Fibroblast of skin of right biceps (primary cell): ENCODE measurements at places on chromosomes 5 and 9.

- DNase-seq = peak; percentile 3
Observed at GRCh38 chr5:114296191-114296590, 65.7 kb upstream of the KCNN2 start.

DNA sequence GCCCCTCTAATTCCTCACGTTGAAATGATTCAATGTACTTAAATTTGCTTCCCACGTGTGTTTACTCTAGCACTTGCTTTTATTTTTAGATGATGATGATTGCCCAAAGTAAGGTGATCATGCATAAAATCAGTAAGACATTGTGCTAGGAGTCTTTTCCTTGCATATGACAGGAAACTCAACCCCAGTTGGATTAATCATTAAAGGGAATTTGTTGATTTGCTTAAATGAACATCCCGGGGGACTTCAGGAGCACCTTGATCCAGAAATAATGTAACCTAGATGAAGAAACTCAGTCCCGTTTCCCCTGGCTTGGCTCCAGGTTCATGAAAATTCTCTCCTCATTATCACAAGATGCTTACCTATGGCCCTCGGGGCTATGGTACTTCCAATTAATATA lies 106.1 kb upstream of the STC2 start:
- no peak for DNase-seq

- DNase-seq = peak; percentile 75
Observed at GRCh38 chr9:80651044-80651443, 1038.3 kb downstream of the TLE1 start.

DNA sequence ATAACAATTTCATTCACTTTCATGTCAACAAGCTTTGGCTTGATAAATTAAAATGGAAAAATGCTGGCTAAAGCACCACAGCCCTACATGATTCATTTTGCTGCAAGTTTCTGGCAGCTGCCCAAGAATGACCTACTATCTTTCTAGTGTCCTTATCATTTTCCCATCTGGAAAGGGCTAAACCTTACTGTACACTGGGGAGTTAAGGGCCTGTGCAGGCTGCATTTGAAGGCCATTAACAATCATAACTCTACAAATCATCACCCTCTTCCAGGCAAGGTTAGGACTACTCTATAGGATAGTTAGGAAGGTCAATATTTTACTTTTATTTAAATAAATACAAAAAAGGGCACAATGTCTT lies 579.7 kb upstream of the ZNF608 start:
- peak; percentile 90 for DNase-seq

DNA sequence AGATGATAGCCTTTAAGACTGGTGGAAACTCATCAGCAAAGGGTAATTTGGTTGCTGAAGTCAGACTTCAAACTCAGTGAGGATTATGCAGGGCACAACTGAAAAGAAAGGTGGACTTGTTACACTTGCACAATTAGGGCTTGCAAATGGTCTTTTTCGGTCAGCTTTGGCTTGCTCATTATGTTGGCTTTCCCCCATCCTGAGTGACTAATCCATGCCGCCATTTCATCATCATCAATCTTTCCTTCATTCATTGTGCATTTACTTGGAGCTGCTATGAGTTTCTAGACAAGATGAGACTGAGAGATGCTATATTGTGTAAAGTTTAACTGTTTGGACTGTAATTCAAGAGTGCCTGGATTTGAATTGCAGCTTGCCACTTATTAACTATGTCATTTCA lies 134.8 kb upstream of the PPP1R2B start:
- peak; percentile 18 for DNase-seq

DNA sequence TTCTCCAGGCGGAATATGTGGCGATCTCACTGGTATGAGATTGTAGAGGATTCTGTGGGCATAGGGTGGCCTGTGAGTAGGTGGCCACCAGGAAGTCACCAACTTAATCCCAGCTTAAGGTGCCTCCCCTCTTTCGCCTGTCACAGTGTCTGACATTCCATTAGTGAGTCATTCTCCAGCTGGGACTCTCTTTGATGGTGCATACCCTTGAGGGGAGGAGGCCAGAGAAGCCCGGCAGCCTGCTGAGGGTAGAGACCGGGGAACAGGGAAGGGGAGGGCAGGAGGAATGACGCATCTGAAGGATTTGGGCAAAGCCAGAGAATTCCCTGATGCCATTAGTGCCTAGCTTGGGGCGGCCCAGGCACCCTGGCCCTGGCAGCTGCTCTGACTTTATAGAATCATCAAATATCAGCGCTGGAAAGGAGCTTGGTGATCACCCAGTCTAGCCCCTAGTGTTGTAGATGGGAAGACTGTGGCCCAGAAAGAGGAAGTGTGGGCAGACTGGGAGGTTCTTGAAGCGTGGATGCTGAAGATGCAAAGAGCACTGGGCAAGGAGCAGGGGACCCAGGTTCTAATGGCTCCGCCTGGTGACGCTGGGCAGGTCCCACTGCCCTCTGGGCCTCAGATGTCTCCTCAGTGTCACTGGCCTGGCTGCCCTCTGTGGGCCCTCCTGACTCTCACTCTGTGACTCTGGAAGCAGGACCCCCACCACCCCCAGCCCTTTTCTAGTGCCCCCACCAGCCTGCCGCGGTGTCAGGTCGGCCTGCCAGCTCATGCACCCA lies 41.4 kb downstream of the DAB2IP start:
- peak; percentile 74 for DNase-seq

- DNase-seq = no peak
Observed at GRCh38 chr5:66180282-66181155, 36.4 kb downstream of the SREK1 start.

- no peak for DNase-seq
Observed at GRCh38 chr5:170614065-170614490, 110.3 kb downstream of the KCNIP1 start.

DNA sequence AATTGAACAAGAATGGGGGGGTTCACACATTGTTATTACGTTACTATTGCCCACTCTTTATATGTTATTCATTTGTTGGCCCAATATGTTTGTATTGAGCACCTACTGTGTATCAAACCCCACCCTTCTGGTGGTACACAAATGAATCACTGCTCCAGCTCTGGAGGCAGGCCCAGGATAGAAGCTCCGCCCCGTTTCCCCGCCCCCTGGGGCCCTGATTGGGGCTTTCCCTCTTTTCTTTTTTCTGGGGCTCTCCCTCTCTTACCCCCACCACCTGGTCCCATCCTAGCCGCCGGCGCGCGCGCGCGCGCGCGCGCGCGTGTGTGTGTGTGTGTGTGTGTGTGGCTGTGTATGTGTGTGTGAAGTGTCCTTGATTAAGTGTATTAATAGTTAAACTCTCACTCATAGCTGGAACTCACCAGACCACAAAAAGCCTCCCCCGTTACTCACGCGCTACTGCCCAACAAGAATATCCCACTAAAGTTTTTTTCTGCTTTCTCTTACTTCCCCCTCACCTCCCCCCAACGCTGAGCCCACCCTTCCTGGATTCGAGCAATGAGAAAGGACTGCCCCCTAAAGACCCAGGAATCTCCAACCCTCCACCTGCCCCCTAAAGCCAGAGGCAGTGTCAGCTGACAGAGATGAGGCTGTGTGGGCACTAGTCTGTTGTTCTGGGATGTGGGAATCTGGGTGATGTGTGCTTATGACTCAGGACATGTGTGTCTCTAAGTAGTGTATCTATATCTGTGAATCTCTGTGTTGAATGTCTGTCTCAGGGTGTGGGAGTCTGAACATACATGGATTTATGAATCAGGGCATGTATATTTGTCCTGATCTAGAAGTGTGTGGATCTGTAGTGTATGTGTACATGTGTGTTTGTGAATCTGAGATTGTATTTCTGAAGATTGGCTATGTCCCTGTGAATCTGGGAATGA lies 4.0 kb downstream of the CXXC5 start:
- DNase-seq = peak; percentile 93
